ENCODE measurements at places on chromosomes 1 and 21.

- no peak for DNase-seq
Measured at GRCh38 chr21:44766014-44766817, 35.4 kb downstream of the UBE2G2 start.

- DNase-seq: no peak
Measured at GRCh38 chr21:33039536-33039935, 13.8 kb downstream of the OLIG2 start.

DNA sequence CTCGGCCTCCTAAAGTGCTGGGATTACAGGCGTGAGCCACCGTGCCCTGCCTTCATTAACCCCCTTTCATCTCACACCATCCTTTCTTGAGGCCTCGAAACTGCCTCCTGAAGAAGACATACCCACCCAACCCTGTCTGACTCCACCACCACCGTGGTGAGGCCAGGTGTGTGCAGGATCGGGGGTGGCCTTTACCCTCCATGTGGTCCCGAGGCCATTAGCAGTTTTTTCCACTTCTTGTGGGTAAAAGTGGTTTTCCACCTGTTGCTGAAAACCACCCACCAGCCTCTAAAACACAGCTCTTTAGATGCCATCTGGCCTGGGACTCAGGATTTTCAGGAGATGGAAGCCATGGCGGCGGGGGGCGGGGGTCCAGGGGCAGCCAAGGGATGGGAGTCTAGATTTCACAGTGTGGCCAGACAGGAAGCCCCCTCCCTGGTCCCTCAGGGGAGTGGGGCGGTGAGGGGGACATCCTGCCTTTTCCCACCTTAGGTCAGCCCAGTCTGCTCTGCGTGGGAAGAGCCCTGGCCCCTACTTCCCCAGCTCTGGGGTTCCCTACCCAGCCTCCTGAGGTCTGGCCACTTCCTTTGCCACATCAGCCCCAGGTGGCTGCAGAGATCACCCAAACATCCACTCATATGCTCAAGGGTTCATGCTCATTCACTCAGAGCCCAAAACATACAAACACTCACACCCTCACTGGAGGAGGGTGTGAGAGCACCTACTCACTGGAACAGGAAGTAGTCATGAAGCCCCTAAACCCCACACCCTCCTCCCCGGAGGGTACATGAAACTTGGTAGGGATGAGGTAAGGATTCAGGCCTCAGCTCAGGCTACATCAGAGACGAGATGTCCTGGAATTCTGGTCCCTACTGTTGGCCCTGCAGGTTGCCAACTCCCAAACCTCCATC is 2.3 kb downstream of the FGR start:
- no peak for DNase-seq

DNA sequence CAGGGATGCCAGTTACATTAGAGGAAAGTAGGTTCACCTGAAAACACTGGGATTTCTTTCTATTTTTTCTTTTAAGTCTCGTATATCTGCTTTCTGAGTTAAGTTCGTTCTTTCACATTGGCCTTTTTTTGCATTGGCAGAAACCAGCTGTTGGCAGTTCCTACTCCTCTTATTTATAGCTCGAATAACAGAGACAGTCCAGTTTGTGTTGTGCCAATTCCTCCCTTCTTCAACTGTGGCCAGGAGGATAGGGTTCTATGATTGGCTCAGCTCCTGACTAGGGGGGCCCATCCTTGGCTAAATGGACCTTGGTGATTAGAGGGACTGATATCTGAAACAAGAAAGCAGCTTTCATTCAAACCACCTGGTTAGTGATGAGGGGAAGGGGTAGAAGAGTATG is 115.8 kb downstream of the RPS6KC1 start:
- no peak for DNase-seq

GRCh38 chr1:207510444-207510843 is 14.5 kb downstream of the CR1 start:
- DNase-seq: no peak

DNA sequence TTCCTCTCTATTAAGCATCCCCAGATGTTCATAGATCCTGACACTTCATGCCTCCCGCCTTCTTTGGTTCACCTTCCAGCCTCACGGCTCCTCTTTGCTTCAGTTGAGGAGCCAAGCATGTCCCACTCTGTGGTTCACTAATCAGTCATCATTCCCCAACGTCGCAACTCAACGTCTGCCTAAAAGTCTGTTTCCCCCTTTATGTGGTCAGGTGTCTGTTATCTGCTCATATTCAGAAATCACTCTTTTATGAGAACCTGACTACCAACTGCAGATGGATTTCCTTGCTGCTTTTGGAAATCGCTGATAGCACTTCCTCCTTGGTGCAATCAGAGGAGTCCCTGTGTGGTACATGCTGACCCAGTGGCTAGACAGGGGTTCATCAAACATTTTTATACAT is 94.1 kb upstream of the VANGL1 start:
- DNase-seq: no peak

DNA sequence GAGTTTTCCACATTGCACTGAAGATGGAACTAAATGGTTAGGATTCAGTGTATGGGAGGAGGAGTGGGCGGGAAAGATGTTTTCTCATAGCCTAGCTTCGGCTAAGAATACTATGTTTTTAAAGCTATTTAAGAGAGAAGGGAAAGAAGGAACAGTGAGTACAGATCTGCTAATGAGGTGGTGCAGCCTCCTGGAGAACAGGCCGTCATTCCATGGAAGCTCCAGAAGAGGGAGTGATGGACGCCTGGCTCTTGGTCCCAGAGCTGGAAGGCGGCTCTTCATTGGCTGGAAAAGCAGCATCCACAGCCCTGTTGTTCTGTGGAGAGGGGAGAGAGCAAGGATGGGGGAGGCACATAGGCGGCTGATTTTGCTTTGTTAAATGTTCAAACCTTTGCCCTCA is 6.9 kb downstream of the CAMK1G start:
- peak; percentile 18 for DNase-seq

DNA sequence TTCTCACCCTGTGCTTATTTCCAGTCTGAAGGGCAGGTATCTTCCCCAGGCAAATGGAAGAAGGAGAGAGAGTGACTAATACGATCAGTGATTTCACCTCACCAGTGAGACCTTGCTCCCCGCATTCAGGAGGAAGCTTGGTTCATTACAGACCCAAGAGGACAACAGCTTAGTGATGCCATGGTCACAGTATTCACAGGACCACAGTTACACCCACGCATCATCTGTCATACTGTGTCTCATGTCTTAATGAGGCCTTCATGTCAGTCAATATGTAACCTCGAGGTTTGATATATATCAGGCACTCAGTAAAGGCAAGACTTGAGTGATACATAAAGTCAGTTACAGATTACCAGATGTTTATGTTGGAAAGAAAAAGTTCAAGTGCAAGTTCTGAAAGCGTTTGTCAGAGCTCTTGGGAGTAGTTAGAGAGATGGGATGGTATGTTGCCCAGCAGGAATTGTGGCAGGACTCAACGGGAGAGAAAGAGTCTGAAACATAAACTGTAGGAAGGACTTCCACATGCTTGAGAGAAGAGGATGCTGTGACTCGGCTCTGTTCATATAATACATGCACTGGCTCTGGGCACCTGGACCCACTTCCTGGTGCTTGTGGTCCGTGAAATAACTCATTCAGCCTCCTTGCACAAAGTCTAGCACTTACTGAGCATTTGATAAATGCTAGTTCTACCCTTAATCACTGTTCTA is 33.3 kb downstream of the GNPAT start:
- DNase-seq: no peak

All from glomerular endothelial cell (primary cell).